ENCODE measurements at places on chromosomes 5 and 9. TPM values are rescaled to one million over a fixed set of nuclear protein-coding genes. Genes with fewer than 3 reads are reported as not detected.

SOX30 gene
- 0.29 TPM for polyA plus RNA-seq

GPX3 gene
- 119 TPM for polyA plus RNA-seq

GRCh38 chr5:172274951-172275753, 8.4 kb downstream of the UBTD2 start:
- no peak for DNase-seq

DNA sequence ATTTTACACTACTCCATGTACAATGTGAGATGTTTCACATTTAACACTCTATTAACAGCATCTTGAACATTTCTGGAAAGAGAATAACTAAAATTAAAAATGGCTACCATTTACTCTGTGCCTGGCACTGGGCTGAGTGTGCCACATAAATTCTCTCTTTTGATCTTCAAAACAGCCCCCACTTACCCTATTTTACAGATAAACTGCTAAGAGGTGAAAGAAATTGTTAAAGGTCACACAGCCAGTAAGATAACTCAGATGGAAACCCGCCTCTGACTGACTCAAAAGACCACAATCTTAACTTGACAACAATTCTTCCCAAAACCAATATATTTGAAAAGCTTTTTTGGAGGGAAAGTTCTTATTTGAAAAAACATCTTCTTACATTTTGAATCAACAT, 97.3 kb downstream of the MAPKAP1 start:
- DNase-seq: no peak

DNA sequence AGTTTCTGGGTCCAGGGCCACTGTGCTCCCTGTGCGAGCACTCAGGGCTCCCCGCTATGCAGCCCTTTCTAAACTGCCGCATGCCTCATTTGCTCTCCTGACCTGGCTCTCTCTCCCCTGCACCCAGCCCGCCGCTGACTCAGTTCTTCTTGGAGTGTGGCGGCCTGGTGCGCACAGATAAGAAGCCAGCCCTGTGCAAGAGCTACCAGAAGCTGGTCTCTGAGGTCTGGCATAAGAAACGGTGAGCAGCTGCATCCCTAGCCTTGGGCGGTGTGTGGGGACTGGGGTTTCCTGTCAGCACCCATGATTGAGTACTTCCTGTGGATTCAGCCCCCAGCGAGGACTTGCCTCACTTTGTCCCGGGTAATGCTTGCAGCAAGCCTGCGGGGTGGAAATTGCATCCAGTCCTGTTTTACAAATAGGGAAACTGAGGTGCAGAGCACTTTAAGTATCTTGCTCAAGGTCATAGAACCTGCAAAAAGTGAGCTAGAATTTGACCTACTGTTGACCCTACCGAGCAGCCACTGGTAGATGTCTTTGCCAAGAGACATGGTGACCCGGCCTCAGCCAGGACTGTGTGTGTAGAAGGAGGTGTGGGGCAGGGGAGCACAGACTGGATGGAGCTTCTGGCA, 27.9 kb downstream of the USP20 start:
- DNase-seq: peak; percentile 31

DNA sequence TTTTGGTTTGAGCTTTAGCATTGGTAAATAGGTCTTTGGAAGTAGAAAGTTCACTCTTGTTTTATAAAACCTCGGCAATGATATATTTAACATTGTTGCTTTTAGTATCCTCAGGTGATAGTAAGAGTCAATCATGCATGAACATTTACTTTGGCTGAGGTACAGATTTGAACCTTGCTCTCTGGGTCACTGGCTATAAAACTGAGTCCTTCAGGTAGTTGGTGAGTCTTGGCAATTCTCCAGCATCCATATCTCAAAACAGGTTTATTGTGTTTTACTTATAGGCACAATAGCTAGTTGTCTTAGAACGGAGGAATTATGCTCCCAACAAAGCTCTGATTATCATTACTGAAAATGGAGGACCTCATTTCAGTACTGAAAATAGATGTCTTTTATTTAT, 75.1 kb downstream of the MAT2B start:
- DNase-seq: no peak

GRCh38 chr5:144333336-144333920, 162.8 kb downstream of the KCTD16 start:
- DNase-seq: no peak

- DNase-seq: no peak
Observed at GRCh38 chr5:68673823-68674180, 420.0 kb upstream of the SLC30A5 start.

DNA sequence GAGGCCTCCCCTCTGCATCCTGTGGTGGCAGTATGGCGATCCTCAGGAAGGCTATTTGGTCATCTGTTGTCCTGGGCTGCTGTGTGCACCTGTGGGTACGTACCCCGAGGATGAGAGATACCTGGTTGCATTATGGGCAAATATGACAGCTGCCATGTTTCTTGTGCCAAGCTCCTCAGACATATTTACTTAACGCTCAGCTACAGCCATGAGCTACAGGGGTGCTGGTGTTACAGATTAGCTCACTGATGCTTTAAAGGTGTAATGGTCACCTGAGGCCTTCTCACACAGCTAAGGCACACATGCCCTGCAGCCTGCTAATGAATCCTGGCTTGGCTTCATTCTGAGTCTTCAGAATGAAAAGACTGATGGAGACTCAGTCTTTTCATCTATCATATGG, 12.0 kb downstream of the NDST1 start:
- DNase-seq: no peak
